Spinal cord (tissue), 10 donors: ENCODE measurements at places on chromosomes 5 and 9. TPM values are rescaled to one million over a fixed set of nuclear protein-coding genes. Genes with fewer than 3 reads are reported as not detected.
A peak's percentile ranks its signal among the peaks of the same experiment; 100 is the strongest.

DNA sequence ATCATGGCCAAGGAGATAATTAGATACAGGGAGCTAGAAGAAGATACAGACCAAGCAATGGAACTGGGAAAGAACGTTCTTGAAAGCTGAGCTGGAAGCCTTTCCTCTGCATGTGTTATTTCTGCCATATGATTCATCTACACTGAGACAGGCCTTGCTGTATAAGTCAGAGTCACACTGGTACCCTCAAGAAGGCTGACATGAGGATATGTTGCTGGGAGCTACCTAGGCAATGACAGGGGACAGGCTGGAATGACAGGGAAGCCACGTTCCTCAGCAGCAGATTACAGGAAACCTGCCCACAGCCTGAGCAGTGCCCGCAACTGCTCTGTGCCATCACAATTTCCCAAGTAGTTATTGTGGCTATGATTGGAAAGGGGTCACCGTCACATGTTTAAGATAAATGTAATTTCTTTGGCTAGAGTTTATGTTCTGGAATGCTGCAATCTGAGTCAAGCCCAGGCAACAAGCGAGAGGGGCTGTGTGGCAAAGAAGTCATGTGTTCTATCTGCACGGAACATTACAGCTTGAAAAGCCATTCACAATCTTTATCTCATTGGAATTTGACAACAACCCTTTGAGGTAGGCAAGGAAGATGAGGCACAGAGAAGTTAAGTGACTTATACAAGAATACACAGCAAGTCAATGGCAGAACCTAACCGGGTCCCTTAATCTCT, 108.2 kb downstream of the TTLL11 start:
- DNase-seq, result no peak
- H3K4me1 ChIP-seq, result peaks cover 6% of the 10 kb centered on the region
- H3K27ac ChIP-seq, result no peak overlapping the region
- H3K36me3 ChIP-seq, result peaks cover 17% of the 10 kb centered on the region
- H3K4me3 ChIP-seq, result no peak overlapping the region

FAT2 gene
- 5.1 TPM for polyA plus RNA-seq

- peaks cover 8% of the 10 kb centered on the region for H3K4me1 ChIP-seq
- H3K27me3 ChIP-seq, result peaks cover 22% of the 10 kb centered on the region
- no peak overlapping the region for H3K27ac ChIP-seq
- no peaks in the 10 kb centered on the region for H3K36me3 ChIP-seq
Measured at GRCh38 chr9:33750307-33750838, 45.0 kb upstream of the PRSS3 start.

DNA sequence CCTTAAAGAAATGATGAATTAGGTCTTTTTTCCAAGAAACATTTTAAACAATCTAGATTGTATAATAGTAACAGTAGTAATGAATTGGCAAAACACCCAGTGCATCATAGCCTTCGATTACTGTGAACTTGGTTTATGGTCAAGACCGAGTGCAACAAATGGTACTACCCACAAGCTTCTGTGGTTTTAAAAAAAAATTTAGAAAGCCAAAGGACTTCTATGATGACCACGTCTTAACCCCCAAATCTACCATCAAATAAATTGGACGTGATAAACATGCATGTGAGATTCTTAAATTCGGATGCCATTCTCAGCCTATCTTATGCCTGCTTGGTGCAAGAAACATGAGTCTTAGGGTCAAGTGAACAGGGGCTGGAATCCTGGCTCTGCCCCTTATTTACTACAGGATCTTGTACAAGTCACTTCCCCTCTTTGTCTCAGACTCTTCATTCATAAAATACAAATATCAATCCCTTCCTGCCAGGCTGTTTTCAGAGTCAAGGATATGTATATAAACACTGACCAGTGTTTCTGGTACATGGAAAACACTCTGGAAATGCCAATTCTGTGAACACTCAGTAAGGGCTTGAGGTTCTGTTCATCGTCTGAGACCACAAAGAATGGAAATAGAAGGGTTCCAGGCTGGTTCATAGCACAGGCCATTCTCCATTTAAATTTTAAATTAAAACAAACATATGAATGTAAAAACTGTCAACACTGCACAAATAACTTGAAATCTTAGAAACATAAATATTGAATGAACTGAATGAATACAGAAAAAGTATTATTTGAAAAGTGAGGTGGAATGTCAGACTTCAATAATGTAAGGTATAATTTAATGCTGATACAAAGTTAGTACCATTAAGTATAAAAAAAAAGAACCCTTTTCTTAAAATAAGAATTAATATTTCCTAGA, 107.8 kb downstream of the NR6A1 start:
- no peaks in the 10 kb centered on the region for H3K36me3 ChIP-seq
- no peak for DNase-seq
- H3K4me1 ChIP-seq, result peaks cover 4% of the 10 kb centered on the region

GRCh38 chr5:120014535-120014934, 385.2 kb downstream of the FAM170A start:
- H3K4me1 ChIP-seq, result no peaks in the 10 kb centered on the region
- no peaks in the 10 kb centered on the region for H3K27me3 ChIP-seq
- H3K4me3 ChIP-seq, result no peak overlapping the region
- DNase-seq, result no peak
- H3K36me3 ChIP-seq, result no peaks in the 10 kb centered on the region

PDGFRB gene
- polyA plus RNA-seq, result 83.5 TPM

DNA sequence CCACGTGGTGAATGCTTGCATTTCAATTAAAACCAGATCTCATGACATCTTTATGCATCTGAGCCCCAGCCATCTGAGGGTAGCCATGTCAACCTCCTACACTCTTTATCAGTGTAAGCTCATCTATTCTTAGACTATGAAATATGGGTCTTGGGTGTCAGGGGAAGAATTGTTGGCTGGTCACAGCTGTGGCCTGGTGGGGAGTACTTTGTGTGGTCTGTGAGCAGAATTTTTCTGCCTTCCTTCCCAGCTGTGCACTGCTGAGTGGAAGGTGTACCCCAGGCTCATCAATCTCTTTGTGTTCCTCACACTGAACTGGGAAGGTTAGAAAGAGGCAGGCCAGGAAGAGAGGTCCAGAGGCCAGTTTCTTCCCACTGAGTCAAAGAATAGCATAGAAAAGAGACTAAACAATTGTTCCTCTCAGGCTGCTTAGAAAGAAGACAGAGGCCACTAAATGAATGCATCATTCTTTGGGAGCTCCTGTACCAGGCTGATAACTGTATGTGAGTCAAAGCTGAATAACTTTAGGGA, 202.7 kb upstream of the RGMB start:
- H3K27ac ChIP-seq, result no peak overlapping the region
- H3K4me3 ChIP-seq, result no peak overlapping the region
- no peaks in the 10 kb centered on the region for H3K27me3 ChIP-seq
- no peaks in the 10 kb centered on the region for H3K36me3 ChIP-seq
- H3K4me1 ChIP-seq, result no peaks in the 10 kb centered on the region
- DNase-seq, result no peak

DNA sequence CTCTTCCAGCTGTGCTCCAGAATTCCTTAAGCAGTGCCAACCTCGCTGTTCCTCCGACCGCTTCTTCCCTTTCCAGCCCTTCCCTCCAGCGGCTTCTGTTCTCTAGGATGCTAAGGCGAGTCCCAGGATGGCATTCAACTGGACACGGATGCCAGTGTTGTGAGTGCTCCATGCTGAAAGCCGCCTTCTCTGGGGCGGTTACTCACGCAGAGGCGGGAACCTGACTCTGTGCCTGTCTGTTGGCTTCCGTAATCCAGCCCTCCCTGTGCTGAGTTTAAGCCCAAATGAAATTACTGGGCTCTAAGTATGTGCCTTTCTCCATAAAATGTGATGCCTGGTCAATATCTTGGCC, 20.2 kb downstream of the COL5A1 start:
- DNase-seq, result no peak
- H3K27ac ChIP-seq, result peak overlapping the region; percentile 71
- no peaks in the 10 kb centered on the region for H3K36me3 ChIP-seq
- no peak overlapping the region for H3K4me3 ChIP-seq
- no peaks in the 10 kb centered on the region for H3K27me3 ChIP-seq
- H3K4me1 ChIP-seq, result peaks cover 21% of the 10 kb centered on the region

DNA sequence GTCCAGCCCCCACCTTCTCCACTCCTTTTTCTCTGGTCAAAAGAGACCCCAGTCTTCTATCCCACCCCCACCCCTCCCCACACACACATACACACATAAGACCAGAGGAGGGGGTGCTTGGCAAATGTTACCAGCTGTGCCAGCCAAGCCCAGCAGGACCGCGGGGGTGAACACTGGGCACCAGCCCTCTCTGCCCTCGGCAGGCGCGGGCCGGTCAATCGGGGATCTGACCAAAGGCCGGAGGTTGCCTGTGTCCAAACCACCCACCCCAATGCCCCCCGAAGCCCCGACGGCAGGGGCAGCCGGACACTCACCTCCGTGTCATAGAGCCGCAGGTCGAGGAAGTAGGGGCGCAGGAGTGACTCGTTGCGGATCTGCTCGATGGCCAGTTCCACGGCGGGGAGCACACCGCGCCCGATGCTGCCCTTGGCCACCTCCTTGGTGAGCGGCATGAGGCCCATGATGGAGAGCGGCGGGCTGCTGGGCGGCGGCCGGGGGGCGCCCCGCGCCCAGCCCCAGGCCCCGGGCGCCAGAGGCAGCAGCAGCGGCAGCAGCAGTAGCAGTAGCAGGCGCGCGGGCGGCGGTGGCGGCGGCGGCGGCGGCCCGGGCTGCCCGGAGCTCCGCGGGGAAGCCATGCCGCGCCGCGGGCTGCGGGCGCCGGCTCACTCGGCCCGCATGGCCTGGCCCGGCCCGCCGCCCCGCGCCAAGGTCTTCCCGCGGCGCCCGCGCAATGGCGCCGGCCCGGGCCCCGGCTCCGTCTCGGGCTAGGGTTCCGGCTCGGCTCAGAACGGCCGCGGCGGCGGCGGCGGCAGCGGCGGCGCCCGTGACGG, 417 bp downstream of the GABBR2 start:
- H3K4me1 ChIP-seq, result peaks cover 31% of the 10 kb centered on the region
- H3K36me3 ChIP-seq, result peaks cover 4% of the 10 kb centered on the region
- peak; percentile 48 for DNase-seq
- H3K27ac ChIP-seq, result peak overlapping the region; percentile 61

DNA sequence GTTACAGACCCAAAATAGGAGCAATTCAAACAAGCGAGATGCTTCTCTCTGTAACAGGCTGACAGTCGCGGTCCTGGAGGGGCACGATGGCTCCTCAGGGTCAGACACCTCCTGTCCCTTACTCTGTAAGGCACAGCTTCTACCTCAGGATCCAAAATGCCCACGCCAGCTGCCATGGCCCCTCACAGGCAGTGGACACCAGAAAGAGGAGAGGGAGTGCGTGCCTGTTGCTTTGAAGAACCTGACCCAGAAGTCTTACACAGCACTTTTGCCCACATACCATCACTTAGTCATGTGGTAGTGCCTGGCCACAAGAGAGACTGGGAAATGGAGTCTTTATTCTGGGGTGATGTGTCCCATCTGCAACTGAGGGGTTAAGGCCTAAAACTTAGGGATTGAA, 11.6 kb upstream of the ABL1 start:
- peaks cover 23% of the 10 kb centered on the region for H3K4me1 ChIP-seq
- H3K4me3 ChIP-seq, result no peak overlapping the region
- no peak for DNase-seq
- no peaks in the 10 kb centered on the region for H3K27me3 ChIP-seq
- no peaks in the 10 kb centered on the region for H3K36me3 ChIP-seq

GPX3 gene
- polyA plus RNA-seq, result 41.6 TPM

GRCh38 chr9:38228331-38229103, 159.5 kb upstream of the SHB start:
- no peak overlapping the region for H3K27ac ChIP-seq
- H3K4me1 ChIP-seq, result peaks cover 18% of the 10 kb centered on the region
- no peaks in the 10 kb centered on the region for H3K27me3 ChIP-seq
- no peaks in the 10 kb centered on the region for H3K36me3 ChIP-seq
- H3K4me3 ChIP-seq, result no peak overlapping the region
- no peak for DNase-seq

DNA sequence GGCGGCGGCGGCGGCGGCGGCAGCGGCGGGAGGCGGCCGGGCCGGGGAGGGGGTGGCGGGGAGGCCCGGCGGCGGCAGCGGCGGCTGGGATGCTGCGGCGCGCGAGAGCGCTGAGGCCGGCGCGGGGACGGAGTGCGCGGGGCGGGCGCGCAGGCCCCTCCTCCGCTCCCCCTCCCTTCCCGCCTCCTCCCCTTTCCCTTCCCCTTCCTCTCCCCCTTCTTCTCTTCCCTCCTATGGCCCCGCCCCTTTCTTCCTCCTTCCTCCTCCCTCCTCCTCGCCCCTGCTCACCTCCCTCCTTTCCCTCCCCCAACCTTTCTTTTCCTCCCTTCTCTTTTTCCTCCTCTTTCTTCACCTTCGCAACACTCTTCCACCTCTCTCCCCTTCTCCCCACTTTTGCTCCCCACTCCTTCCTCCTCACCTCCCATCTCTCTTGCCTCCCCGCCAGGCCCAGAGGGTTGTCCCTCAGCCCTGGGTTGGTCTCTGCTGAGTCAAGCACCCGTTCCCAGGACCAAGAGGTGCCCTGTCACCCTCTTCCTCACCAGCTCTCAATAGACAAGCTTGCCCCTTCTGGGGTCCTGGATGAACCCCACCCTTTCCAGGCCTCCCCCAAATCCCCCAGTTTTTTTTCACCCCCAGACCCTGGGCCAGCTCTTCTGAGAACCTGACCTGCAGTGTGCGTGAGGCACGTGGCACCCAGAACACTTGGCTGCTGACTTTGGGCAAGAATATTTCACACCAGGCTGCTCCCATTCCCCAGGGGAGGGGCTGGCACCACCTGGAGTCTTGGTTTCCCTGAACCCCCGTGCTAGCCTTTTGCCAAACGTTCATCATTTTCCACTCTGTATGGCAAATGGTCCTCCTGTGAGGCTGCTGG, at the start of gene SEMA4D:
Gene SEMA4D (minus strand): TSS at position 136 of the 874 bp plus-strand sequence. CDS start 92,657 bp downstream, outside the sequence.
- no peaks in the 10 kb centered on the region for H3K27me3 ChIP-seq
- H3K4me3 ChIP-seq, result peak within 1 kb of the TSS; percentile 67
- peaks cover 8% of the 10 kb centered on the region for H3K36me3 ChIP-seq
- DNase-seq, result peak; percentile 41
- peaks cover 39% of the 10 kb centered on the region for H3K4me1 ChIP-seq

ZNF366 gene
- polyA plus RNA-seq, result 4.3 TPM

GRCh38 chr5:10235350-10235749, 14.3 kb downstream of the ATPSCKMT start:
- peaks cover 18% of the 10 kb centered on the region for H3K36me3 ChIP-seq
- no peak for DNase-seq
- no peaks in the 10 kb centered on the region for H3K27me3 ChIP-seq
- H3K4me1 ChIP-seq, result no peaks in the 10 kb centered on the region
- no peak overlapping the region for H3K27ac ChIP-seq

- H3K27me3 ChIP-seq, result peaks cover 93% of the 10 kb centered on the region
- DNase-seq, result no peak
- H3K27ac ChIP-seq, result no peak overlapping the region
- H3K4me3 ChIP-seq, result no peak overlapping the region
Measured at GRCh38 chr9:124000161-124000783, 11.3 kb upstream of the LHX2 start.

LECT2 gene
- polyA plus RNA-seq, result 1.7 TPM

GRCh38 chr5:139141446-139142204, 56.5 kb downstream of the SIL1 start:
- H3K27me3 ChIP-seq, result no peaks in the 10 kb centered on the region
- no peaks in the 10 kb centered on the region for H3K36me3 ChIP-seq
- peak overlapping the region; percentile 81 for H3K27ac ChIP-seq
- DNase-seq, result no peak
- no peak overlapping the region for H3K4me3 ChIP-seq
- peaks cover 11% of the 10 kb centered on the region for H3K4me1 ChIP-seq

GRCh38 chr9:87812375-87813118, 70.1 kb upstream of the SPATA31E1 start:
- H3K27ac ChIP-seq, result no peak overlapping the region
- no peak overlapping the region for H3K4me3 ChIP-seq
- no peaks in the 10 kb centered on the region for H3K27me3 ChIP-seq
- DNase-seq, result no peak
